ENCODE measurements at places on chromosomes 2 and 18.

GRCh38 chr2:102473020-102473419 is at the start of gene SLC9A4:
Gene SLC9A4, plus strand, starts transcription at chr2:102473226. Its CDS starts 534 bp downstream, at chr2:102473760.
- peak; percentile 30 for DNase-seq

DNA sequence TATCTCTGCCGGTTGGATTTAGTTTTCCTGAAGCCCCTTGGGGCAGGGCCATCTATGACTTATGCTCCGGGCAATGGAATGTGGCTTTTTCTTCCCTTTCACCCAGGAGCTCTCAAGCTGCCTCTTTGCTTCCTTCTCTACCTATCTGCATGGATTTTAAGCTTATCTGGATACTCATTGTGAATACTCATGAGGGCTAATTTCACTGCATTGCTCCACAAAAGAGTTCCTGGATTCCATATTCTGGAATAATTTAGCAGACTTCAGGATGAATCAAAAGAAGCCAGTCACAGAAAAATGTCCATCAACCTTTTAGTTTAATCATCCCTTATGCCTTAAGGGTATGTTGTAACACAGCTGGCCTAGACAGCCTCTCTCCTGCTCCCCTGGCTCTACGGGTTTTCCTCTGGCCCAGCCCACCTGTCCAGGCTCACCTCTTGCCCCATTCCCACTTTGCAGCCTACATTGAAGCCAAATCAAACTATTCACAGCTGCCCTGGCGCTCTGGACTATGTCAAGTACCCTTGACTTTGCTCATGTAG is 122.8 kb upstream of the RMDN2 start:
- no peak for DNase-seq

DNA sequence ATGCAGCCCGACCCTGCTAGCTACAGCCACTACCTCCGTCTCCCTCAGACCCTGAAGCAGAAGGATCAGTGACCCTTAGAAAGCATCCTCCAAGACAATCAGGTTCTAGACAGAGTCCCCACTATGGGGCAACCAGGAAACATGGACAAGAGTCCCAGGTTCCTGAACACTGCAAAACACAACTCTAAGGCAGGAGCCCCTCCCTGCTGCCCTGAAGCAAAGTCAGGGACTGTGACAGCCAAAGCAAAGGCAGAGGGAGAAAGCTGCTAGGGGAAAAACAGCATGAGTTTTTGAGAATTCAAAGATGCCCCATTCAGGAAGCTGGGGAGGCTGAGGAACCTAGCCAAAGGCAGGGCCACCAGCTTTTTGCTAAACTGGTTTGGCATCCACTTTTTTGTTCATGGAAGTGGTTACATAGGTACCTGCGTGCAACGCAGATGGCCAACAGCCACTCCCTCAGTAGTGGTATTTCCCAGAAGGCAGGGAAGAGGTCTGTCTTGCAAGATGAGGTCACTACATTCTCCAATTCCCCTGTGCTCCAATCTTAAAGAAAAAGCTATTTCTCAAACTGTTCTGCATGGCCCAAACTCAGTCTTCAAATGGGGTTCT is 33.2 kb downstream of the MYO5B start:
- no peak for DNase-seq

- peak; percentile 3 for DNase-seq
These were observed 58.6 kb upstream of the SLC25A52 start for GRCh38 chr18:31819106-31819924.

DNA sequence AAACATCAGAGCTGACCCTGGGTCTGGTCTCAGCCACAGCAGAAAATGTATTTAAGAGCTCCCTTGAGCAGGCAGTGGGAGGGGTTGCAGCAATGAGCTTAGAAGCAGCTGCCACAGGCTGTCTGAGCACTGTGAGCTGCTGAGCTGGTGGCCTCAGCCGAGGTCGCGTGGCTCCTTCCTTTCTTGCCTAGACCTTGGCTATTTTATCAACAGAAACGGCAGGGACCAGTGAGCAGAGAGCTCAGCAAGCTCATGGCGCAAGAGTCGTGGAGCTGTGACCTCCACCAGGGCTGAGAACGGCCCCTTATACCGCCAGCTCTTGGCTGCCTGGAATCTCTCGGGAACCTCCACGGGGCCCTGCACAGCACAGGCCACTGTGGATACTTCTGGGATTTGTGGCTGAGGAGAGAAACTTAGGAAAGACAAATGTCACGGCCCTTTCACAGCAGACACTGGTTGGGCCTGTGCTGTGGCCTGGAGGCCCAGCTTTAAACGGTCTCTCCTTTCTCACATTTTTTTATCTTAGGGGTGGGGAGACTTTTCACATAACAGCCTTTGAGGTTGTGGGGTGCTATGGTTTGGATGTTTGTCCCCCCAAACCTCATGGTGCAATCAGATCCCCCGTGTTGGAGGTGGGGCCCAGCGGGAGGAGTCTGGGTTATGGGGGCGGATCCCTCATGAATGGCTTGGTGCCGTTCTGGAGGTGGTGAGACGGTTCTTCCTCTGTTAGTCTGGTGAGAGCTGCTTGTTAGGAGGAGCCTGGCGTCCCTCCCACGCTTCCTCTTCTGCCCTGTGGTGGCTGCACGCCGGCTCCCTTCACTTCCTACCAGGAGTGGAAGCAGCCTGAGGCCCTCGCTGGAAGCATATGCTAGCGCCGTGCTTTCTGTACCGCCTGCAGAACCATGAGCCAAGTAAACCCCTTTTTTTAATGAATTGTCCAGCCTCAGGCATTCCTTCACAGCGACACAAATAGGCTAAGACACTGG is 1.7 kb downstream of the ALLC start:
- DNase-seq: no peak

- DNase-seq: no peak
These were observed at the start of gene AFF3 for GRCh38 chr2:100142393-100142792. Gene AFF3, minus strand, starts transcription at chr2:100142590. Its CDS starts 38,136 bp downstream, at chr2:100104454.

GRCh38 chr2:179830043-179830787 is 31.2 kb downstream of the ZNF385B start:
- no peak for DNase-seq

DNA sequence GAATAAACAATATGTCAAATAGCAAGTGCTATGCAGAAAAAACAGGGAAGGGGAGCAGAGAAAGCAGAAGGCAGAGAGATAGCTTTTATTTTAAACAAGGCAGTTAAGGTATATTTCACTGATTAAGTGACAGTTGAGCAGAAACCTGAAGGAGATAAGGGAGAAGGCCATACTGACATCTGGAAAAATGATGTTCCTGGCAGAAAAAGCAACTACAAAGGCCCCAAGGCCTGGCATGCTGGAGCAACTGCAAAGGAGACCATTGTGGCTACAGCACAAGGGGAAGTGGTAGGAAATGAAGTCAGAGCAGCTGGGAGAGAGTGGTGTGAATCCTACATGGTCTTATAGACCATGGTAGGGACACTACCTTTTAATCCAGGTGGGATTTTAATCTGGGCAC is 8.9 kb upstream of the PCBP1 start:
- DNase-seq: no peak

GRCh38 chr2:239156516-239157265 is 244.1 kb downstream of the HDAC4 start:
- DNase-seq: no peak

DNA sequence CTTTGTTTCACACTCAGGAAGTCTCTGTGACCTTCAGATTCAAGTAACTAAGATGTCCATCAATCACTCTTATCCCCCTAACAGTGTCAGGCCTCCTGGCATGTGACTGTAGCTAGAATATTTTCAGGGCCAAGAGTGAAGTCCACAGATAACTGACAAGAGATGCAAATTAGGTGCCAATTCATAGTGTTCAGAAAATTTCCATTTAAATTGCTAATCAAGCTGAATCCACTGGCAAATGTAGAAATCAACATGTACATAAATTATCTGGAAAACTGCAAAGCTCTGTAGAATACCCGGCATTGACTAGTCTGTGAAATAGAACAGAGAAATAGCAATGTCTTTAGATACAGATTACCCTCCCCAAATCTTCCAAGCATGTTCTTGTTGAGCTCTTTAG is 38.6 kb upstream of the ARL4C start:
- no peak for DNase-seq

DNA sequence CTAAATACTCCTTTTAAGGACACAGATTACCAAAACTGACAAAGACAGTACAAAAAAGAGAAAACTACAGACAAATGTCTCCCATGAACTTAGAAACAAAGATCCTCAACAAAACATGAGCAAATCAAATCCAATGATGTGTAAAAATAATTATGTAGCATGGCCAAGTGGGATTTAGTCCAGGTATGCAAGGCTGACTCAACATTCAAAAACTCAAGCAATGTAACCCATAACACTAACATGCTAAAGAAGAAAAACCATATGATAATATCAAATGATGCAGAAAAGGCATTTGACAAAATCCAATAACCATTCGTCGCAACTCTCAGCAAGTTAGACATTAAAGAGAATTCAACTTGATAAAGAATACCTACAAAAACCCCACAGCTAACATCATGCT is 239.0 kb upstream of the KLHL29 start:
- no peak for DNase-seq

- no peak for DNase-seq
These were observed 278.4 kb downstream of the ALPK2 start for GRCh38 chr18:58350526-58350925.

All from HuH-7 (cell line).